ENCODE measurements at places on chromosomes 4 and X.
A peak's percentile ranks its signal among the peaks of the same experiment; 100 is the strongest.

GRCh38 chrX:118484216-118484903 is 11.3 kb upstream of the DOCK11 start:
- DNase-seq = no peak

- DNase-seq = no peak
These were observed 4.4 kb downstream of the LSM6 start for GRCh38 chr4:146179784-146180370.

GRCh38 chr4:88964450-88964849 is 92.5 kb downstream of the FAM13A start:
- DNase-seq = no peak

- no peak for DNase-seq
These were observed 278.3 kb downstream of the FBXW7 start for GRCh38 chr4:152257601-152258066.

- DNase-seq = no peak
These were observed 32.1 kb downstream of the TMEM131L start for GRCh38 chr4:153497988-153498967.

DNA sequence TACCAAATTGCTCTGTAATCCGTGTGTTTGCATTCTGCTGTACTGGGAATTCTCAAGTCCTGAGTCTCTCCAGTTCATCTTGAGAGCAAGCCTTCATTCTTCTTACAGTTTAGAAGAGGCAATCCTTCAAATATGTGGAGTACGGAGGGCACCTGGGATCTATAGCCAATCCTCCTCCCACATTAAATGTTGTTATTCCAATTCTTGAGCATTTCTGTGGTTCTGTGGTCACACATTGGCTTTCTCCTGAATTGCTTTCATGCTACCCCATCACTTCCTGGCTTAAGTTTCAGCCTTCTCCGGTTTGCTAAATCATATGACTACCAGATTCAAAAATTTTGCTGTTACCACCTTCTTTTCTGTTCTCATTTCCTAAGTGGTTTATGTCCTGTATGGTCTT is 611.1 kb downstream of the PCDH19 start:
- no peak for DNase-seq

GRCh38 chrX:29662101-29662500 is 553.3 kb upstream of the MAGEB2 start:
- no peak for DNase-seq

DNA sequence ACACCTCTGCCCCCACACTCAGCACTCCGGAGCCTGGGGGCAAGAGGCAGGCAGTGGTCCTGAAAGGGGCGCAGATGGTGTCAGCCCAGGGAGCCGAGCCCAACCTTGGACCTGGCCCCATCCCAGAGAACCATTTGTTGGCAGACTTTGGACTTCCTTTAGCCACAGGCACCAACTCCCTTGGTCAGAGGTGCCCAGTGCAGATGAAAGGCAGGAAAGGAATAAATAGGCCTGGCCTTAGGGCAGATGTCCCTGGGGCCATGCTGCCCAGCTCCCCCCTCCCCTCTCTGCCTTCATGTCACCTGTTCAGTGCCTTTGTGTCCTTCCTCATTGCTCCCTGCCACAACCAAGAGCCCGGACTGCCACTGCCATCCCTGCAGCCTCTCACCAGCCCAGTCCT is 52.8 kb downstream of the SEL1L3 start:
- DNase-seq = no peak

- DNase-seq = peak; percentile 32
These were observed 34.3 kb downstream of the NLGN3 start for GRCh38 chrX:71178908-71179307.

DNA sequence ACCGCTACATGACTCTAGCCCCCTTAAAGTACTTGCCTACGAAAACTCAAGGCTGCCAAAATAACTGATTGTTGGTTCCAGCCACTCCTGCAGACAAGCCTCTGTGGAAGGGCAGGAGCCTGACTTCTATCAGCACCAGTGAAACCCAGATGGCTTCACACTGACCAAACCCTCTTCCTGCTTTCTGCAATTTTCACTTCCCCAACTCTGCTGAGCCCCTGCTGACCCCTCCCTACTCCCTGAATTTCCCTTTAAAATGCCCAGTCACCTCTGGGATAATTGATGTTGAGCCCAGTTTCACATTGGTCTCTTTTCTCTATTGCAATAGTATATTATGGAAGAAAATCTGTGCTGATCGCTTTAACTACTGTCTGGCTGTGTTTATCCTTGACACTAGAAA is 61.6 kb upstream of the STS start:
- DNase-seq = no peak

- DNase-seq = no peak
These were observed 16.9 kb upstream of the LOC101059915 start for GRCh38 chrX:71650333-71650969.

DNA sequence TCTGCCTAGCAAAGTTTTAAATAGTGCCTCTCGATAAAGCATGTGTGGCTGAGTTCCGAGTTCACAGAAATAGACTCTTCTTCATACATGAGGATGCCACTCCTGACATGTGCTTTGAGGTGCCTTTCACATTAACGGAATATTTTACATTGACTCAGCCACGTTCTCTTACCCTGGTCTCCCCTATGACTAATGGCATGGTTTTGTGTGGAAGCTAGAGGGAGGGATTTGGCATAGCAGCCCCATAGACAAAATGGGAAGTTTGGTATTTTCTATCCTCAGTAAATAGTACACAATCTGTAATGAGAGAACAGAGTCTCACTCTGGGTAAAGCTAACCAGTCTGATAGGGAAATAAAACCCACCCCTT is 68.9 kb downstream of the PCDH19 start:
- no peak for DNase-seq

DNA sequence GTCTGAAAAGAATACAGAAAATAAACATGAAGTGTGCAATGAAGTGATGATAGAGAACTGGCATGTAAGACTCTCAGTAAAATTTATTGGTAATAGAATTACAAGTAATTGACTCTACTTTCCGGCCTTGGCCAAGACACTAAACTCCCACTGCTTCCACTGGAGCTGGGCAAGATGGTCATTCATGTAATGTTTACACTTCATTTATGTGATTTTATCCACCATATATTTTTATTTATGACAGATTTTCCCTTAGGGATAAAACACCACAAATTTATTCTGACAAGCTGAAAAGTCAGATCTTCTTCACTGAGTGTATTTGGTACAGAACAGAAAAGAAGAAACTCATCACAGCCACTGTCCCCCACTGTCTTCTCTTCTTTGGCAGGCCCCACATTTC is 191.9 kb downstream of the SLC39A8 start:
- no peak for DNase-seq

DNA sequence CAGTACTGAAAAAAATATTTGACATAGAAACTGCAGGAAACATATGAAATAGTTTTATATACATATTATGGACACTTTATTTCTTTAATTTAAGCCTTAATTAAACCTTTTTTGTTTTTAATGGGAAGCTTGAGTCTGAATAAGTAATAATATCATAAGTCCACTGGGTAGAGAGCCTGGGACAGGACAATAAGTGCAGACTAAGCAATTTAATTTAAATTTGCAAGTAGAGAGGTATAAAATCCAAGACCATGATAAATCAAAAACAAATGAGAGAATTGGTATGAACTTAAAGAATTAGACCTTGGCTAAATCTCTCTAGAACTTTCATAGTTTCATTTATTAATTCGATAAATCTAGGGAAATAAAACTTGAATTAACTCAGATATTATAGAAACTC is 571.2 kb downstream of the ARAP2 start:
- no peak for DNase-seq

DNA sequence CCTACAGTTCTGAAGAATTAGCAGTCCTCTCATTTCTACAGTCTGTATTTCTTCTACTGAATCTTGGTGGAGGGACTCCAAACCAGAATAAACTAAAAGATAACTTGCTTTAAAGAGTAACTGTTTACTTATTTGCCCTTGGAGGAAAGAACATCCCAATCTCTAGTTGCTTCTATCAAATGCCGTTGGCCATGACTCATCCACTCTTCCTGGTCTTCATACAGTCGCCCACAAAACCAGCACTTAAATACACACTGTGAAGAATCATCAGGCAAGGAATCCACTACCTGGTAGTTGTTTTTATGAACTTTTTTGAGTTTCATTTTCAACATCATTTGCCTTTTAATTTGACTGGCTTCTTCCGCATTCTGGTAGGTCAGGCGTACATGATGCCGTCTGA is 14.2 kb downstream of the ZNF518B start:
- DNase-seq = no peak

All from naive thymus-derived CD4-positive, alpha-beta T cell (primary cell).